ENCODE measurements at places on chromosomes 3 and 15.

GRCh38 chr3:78844307-78844706, 923.5 kb downstream of the ROBO1 start:
- DNase-seq, result no peak

GRCh38 chr3:95705786-95706418, 1108.5 kb upstream of the EPHA6 start:
- no peak for DNase-seq

GRCh38 chr15:50259276-50259675, 6.2 kb downstream of the HDC start:
- DNase-seq, result no peak

- DNase-seq, result no peak
Observed at GRCh38 chr3:193768070-193768394, 175.0 kb downstream of the OPA1 start.

DNA sequence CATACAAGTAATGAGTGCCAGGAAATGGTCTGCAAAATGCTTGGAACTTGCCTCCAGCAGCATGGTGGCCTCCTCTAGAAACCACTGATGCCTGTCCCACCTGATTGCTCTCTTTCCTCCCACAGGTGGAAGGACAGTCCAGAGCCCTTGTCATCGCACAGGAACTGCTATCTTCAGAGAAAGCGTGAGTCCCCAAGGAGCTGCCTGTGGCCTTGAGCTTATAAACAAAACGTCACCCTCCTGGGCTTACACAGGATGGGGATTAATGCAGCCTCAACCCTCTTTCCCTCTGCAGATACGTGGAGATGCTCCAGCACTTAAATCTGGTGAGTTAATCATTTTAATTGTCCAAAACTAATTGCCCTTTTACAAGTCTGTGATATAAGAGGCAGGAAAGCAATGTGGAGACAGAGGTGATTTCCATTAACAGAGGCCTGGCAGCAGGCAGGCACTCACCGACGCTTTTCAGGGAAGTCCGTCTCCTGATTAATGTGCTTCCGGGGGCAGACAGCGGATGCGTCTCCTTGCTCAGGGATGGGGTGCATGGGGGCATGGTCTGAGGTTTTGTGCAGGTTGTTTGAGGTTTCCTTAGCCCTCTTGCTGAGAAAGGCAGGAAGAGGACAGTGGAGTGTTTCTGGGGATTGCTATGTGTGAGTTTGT, 61.8 kb downstream of the FGD5 start:
- DNase-seq, result no peak

- DNase-seq, result no peak
Observed at GRCh38 chr15:64112904-64113303, 17.1 kb downstream of the SNX1 start.

GRCh38 chr15:80743189-80743833, 35.9 kb upstream of the CEMIP start:
- no peak for DNase-seq

GRCh38 chr3:74614107-74614967, at the start of gene CNTN3:
Gene CNTN3 (minus strand): TSS chr3:74614659. CDS start chr3:74521112, 93,547 bp downstream.
- DNase-seq, result no peak

- peak; percentile 32 for DNase-seq
Observed at GRCh38 chr3:38039899-38040261, 872 bp downstream of the DLEC1 start.

DNA sequence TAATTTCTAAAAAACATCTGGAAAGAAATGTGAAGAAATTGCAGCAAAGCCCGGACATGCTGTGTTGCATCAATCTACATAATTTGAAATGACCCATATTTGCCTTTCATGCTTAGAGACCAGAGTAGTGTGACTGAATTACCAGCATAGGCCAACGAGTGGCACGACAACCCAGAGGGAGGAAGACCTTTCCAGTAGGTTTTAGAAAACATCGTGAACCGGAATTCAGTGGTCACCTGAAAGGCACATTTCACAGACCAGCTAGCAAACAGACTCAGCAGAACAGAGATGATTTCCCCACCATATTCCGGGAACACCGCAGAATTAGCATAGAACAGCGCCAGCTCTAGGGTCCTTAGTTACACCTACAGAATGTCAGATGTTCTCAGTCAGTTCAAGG, 620.0 kb upstream of the ZNF385D start:
- no peak for DNase-seq

DNA sequence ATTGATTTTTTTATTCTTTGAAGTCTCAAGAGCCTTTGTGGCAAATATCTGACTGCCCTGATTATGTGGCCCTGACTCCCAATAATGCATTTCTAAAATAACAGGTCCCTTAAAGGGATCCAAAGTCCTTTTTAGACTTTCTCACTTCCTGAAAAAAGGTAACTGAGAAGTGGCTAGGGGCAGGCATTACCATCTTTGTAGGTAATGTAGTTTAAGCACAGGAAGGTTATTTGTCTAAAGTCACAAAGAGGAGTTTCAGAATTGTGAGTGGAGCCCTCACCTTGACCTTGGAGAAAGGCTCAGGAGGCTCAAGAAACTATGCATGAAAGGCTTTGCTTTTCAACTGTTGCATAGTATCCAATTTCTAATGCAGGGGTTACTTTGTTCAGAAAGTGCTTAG, 142.9 kb upstream of the MRPL3 start:
- no peak for DNase-seq

DNA sequence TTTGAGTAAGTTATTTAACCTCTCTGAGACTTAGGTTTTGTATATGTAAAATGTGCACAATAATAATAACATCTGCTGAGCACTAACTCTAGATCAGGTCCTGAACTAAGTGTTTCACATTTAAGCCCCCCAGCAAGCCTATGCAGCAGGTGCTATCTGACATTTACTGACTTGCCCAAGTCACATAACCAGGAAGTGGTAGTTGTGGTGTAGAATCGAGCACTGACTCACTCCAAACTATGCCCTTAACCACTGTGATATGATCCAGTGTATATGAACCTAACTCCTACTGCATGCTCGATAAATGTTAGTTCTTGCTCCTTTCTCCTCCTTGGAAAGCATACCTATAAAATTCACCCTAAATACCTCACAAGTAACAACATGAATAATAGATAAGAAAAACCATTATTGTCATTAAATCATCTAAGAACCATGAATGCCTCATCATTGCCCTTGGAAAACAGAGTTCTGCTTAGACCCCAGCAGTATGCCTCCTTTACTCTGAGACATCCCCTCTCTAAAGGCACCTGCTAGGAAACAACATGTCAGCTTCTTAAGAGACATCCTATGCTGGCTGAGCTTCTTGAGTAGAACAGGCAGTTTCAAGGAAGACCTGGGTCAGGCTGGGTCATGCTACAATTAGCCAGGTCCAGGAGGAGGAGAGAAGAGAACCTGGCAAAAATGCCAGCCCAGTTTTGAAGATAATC, 3.0 kb upstream of the SHC4 start:
- peak; percentile 66 for DNase-seq
